ENCODE measurements at places on chromosomes 5 and 9. TPM values are rescaled to one million over a fixed set of nuclear protein-coding genes. Genes with fewer than 3 reads are reported as not detected.

HAPLN1 gene
- total RNA-seq: not detected

PCDHB4 gene
- not detected for total RNA-seq

OR1J2 gene
- total RNA-seq: 0.69 TPM

KCNV2 gene
- not detected for total RNA-seq

AK8 gene
- not detected for total RNA-seq

All from naive thymus-derived CD4-positive, alpha-beta T cell (primary cell).